ENCODE measurements at places on chromosomes 3 and 15.

- DNase-seq, result no peak
Observed at GRCh38 chr3:4332574-4332973, 29.4 kb downstream of the SETMAR start.

DNA sequence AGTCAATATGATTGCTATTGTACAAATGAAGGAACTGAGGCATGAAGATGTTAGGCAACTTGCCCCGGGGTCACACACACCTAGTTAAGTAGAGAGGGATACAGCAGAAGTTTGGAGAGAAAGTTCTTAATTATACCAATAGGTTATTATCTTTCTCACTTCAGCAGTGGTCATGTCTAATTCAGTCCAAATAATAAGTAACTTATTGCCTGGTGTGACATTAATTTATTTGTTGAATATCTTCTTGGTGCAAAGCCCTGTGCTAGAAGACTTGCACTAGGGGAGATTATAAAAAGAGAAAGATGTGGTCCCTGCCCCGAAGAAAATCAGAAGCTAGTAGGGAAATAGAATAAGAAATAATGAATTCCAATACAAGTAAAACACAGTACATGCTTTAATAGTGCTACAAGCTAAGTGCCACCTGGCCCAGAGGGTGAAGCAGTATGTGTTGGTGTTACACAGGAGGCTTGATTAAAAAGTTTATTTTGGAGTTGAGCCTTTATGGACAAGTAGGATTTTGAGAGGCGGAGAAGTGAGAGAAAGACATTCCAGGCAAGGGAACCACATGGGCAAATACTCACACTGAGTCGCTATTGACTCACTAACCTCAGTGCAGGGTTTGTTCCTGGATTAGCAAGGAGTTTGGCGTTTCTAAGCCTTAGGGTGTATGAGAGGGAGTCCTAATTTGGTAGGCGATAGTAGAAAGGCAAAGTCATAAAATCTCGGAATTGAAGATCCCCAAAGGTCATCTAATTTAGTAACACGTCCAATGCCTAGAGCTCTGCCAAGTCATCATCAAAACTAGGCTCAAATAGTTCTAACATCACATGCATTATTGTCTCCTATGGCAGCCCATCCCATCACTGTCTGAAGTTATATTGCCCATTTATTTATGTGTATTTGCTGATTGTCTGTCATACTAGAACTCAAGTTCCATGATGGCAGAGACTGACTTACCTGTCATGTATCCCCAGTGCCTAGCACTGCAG is 19.2 kb upstream of the GSK3B start:
- no peak for DNase-seq

DNA sequence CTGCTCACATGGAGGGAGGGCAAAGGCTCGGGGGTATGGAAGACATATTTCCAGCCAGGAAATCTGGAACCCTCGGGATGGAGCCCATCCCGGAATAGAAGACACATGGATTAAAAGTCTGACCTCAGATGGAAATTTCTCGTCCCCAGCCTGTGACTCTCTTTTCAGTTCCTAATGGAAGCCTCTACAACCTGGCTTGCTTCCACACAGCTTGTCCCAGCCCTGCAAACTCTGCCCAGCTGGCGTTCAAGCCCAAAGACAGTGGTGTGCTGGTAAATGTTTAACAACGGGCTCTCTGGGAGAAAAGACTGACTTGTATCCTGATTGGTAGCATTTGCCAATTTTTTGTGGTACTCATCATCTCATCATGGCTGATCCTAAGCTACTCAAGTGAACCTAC is 35.6 kb upstream of the TLE3 start:
- no peak for DNase-seq

- no peak for DNase-seq
Observed at GRCh38 chr3:101383156-101383575, 62.8 kb upstream of the IMPG2 start.

DNA sequence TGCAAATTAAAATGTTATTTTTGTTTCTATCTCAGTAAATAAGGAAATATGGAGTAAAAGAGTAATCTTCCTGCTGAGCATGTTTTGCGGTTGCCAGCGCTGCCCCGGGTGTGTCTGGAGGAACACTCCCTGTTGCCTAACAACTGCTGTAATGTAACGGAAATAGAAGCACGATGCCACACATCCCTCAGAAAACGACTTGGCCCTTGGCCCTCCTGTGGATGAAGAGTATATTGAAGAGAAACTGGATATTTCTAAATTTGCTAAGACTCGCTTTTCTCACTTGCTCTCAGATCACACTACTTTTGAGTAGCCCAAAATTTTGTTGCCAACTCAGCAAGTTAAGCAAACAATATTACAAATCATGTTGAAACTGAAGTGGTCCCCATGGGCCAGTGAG is 18.9 kb downstream of the CX3CR1 start:
- peak; percentile 98 for DNase-seq

GRCh38 chr3:134332344-134332743 is 41.9 kb downstream of the AMOTL2 start:
- DNase-seq, result no peak

- no peak for DNase-seq
Observed at GRCh38 chr15:84582583-84583157, 18.1 kb upstream of the ZSCAN2 start.

GRCh38 chr3:127611251-127611650 is 13.0 kb downstream of the MCM2 start:
- DNase-seq, result no peak

DNA sequence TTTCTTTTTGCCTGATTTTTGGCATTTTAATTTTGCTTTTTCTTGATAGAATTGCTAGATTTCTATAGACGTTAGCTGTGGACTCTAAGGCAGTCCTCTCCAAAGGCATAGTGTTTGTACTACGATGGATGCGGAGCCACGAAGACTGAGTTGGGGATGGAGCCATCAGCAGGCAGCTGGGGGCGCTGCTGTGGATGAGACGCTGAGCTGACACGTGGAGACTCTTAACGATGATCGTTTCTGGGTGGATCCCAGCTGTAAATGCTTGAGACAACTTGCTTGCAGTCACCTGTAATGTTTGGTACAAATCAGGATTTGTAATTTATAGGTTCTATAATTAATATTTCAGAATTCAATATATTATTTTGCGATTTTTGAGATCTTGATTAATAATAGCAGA is 13.3 kb upstream of the PPP1R2 start:
- no peak for DNase-seq

- DNase-seq, result no peak
Observed at GRCh38 chr3:27340534-27340933, 28.6 kb downstream of the NEK10 start.

DNA sequence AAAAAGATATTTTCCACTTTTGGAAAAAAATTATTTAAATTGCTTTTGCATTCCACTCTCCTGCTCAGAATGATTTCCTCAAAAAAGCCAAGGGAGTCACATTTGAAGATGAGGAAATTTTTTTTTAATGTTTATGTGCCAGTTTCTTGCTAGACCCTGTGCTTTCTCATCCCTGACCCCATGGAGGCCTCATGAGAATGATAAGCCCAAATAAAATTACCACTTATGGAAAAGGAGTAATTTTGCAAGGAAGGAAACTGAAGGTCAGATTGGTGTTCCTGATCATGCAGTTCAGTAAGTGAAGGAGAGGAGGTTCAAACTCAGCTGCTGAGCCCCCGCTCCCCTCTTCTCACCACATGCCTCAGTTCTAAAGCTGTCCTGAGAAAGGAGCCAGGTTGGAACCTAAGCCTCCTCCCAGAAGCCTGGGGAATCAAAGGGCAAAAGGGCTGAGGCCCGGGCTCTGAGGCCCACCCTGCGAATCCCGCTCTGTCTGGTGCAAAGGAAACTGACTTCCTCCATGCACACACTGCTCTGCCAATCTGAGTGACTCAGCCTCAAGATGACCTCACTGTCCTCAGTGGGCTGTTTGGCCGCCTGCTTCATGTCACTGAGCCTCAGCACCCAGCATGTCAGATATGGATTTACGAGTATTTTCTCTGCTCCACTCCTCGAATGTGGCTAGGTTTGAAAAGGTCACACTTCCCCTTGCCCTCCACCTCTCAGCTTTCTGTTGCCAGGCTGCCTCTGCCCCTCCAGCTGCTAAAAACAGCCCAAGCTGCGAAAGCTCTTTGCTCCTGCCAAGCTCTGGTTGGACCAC is 56.9 kb upstream of the FLNB start:
- peak; percentile 59 for DNase-seq

DNA sequence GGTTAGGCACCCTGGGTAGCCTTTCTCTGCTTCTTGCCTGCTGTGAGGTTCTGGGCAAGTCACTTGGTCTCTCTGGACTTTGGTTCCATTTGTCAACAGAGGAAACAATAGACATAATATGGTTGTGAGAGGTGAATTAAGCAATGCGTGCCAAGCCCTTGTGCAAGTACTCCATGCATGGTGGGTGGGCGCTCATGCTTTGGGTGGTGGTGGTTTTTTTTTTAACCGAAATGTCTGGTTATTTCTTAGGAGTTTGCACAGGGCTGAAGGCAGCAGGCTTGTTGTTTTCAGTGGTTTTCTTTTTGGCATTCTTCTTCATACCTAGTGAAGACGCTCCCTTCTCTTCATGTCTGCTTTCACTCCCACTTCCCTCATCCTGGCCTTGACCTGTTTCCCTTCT is 84.2 kb upstream of the LRTM1 start:
- no peak for DNase-seq

DNA sequence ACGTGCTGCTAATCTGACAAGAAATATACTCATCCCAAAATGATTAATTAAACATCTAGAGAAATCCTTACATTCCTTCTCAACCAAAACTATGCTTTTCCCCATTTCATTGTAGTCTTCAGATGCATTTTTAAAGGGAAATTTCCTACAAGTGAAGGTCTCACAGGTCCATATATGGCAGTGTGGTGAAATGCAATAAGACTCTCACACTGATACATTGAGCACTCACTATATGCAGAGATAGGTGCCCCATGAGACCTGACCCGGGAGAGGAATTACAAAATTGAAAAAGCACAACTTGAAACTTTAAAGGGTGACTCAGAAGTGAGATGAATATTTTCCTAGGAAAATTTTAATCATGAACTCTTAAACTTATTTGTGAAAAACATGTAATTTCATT is 629.2 kb upstream of the NAALADL2 start:
- DNase-seq, result no peak

DNA sequence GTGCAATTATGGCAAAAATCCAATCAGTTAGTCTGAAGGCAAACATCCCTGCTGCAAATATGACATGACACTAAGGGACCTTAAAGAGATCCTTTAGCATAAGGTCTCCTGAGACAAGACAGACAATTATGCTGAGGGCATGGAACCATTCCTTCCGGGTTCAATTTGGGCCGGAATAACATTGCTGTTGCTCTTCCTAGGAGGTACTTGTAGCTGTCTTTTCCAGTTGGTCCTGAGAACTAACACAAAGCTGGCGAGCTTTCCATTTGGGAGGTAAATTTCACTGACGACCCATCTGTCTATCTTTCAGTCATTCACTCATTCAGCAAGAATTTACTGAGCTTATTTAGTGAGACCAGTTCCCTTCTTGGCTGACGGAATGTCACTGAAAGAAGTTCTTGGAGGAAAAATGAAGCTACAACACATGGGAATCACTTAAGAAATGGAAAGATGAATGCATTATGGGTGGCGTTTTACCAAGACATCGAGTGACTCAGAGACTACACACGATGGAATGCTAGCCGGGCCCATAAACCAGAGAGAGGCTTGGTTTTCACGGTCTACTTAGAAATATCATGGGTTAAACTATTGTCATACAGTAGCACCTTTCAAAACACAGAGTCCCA is 215.5 kb downstream of the PDZRN3 start:
- DNase-seq, result no peak

DNA sequence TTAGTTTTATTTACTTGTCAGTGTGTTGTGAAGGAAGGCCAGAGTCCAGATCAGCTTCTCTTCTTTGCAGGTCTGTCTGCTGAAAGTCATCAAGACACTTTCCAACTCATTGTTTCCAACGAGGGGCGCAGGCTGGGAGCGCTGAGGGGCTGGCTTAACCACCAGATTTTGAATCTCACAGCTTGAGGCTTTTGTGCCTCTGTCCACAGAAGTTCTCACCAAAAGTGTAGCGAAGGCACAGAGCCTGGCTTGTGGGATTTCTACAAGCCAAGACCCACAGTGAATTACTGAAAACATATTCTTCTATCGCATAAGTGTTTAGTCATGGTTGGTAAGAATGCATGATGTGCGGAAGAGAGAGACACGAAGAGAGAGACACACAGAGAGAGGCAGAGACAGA is 35.2 kb downstream of the BHLHE40 start:
- no peak for DNase-seq

DNA sequence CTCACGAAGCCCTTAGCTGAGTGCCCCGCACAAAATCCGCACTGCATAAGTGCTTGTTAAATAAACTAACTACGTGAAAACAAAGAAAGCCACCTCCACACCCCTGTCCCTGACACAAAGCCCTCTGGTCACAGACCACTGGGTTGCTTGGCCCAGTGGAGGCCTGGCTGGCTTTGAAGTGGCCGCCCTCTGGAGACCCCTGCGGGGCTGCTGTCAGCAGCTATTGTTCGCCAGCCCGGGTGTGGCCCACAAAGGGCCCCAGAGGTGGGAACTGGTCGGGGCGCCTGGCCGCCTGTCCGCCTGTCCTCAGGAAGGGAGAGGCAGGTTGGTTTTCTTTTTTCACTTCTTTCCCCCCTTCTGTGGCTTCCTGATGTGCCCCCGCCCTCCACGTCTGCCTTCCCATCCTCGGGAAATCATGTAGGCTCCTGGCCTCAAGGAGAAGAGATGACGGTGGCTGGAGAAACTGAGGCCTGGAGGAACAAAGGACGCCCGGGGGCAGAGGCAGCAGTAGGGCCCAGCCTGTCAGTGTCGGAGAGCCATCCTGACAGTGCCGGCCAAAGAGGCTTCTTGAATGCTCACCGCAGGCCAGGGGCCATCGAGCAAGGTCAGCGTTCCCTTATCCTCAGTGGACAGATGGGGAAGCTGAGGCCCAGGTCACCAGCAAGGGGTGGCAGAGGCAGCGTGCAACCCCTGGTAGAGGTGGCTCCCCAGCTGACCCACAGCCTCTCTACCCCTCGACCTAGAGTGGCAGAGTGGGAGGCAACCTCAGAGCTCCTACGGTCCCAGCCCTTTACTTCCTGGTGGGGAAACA is 61.1 kb downstream of the SLC6A6 start:
- DNase-seq, result no peak

DNA sequence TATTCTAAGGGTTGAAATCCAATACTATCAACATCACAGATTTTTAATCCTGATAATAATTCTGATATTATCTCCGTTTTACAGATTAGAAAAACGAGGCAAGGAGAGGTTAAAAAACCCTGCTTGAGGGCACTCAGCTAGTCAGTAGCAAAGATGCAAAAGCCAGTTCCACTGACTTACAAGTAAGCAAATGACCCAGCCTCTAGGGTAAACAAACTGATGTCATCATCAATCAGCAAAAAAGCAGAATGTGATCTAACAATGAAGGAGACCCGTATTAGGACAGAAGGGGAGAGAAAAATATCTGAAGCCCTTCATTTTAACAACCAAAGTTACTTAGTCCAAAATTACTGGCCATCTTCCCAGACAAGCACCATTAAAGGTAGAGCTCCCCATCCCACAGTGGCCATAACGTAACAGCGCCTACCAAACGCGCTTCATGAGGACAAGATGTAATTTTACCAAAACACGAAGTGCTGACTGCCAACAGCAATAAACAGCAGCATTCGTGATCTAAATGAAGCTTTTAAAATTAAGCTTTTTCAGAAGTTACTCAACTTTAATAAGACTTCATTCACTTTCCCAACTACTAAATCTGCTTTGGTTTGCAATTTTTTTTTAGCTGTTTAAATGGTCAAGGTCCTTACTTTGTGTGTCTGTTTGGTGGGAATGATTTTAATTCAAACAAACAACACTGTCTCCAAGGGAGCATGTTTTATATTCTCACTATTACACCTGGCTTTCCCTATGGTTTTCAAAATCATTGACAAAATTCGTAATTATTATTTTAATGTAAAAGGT is 176.6 kb downstream of the OSBPL10 start:
- no peak for DNase-seq
